Activated naive CD4-positive, alpha-beta T cell treated with anti-CD3 and anti-CD28 coated beads, Interleukin-2, amount 10 ng/mL, durations not matched to agents 7 days and 5 days (primary cell): ENCODE measurements at places on chromosomes 13 and 19.

- no peak for DNase-seq
Observed at GRCh38 chr13:98792785-98793495, 40.5 kb upstream of the SLC15A1 start.

DNA sequence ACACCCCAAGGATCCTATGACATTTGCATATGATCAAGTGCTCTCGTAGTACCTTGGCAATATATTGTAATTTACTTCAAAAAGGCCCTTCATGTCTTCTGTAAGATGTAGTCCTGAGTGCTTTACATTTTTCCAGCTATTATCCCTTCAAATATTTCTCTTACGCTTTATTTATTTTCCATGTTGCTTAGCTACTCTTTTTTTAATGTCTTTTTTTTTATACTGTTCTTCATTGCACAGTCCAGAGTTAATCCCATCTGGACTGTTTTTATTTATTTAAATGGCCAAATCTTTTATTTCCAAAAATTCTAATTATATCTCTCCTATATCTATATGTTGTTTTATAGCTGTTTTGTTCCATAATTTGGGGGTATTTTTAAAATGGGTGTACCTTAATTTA, 371.3 kb downstream of the SLC7A1 start:
- DNase-seq = no peak

- no peak for DNase-seq
Observed at GRCh38 chr13:109725297-109725696, 61.1 kb downstream of the IRS2 start.

- no peak for DNase-seq
Observed at GRCh38 chr13:60164234-60164889, 634 bp upstream of the DIAPH3 start.

- DNase-seq = no peak
Observed at GRCh38 chr13:72521940-72522661, 205.3 kb downstream of the MZT1 start.

GRCh38 chr13:76953968-76954367, 5.7 kb downstream of the ACOD1 start:
- DNase-seq = no peak

- DNase-seq = no peak
Observed at GRCh38 chr19:5686326-5686646, 3.8 kb upstream of the RPL36 start.

DNA sequence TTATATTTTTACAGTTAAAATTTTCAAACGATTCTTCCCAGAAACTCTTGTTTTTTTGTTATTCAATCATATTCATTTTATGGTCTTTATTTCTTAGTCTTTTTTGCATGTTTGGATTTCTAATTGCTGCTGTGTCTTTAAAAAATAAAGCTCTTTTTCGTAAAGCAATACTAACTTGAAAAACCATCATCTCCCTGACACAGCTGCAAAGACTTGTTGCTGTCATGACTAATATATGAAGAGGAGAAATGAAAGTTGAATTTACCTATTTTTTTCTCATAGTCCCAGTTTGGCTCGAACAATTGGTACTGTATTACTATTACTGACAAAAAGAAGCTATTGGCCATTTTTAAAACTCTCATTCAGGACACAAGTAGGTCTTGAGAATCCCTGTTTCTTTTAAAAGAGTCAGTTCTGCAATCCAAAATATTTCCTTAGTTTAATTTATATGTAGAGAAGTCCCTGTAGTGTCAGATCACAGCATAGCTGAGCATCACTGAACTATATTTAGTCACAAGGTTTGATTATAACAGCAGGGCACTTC, 12.1 kb upstream of the SPART start:
- DNase-seq = no peak

- no peak for DNase-seq
Observed at GRCh38 chr19:8081569-8082550, 29.3 kb downstream of the CCL25 start.

DNA sequence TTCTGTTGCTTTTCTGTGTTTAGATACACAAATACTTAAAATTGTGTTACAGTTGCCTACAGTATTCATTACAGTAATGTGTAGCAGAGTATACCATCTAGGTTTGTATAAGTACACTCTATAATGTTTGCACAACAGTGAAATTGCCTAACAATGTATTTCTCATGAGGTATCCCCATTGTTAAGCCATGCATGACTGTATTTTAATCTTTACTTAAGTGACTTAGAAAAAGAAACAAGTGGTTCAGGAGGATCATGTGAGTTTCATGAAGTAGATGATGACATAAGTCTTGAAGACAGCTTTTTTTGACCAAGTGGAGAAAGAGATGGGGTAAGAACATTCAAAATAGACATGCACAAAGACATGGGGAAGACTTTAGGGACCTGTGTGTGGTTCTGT, 8.4 kb upstream of the KCTD4 start:
- no peak for DNase-seq

DNA sequence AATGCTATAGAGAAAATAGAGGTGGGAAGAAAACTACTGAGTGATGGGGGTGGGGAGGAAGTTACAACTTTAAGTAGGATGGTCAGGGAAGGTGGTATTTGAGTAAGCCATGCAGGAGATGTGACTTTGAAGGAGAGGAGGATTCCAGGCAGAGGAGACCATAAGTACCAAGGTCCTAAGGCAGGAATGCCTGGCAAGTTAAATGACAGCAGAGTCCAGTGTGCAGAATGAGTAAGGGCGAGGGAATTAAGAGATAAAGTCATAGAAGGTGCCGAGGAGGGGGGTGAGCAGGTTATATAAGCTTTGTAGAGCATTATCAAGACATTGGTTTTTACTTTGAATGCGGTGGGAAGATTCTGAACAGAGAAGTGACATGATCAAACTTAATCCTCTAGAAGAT, 43.2 kb upstream of the WDFY2 start:
- DNase-seq = no peak

GRCh38 chr13:51325837-51326236, 13.7 kb upstream of the SERPINE3 start:
- DNase-seq = no peak

- peak; percentile 75 for DNase-seq
Observed at GRCh38 chr19:50679177-50680125, 30.2 kb downstream of the C19orf81 start.

- DNase-seq = no peak
Observed at GRCh38 chr19:3098141-3098514, 4.0 kb downstream of the GNA11 start.

- no peak for DNase-seq
Observed at GRCh38 chr13:39910833-39911232, 255.4 kb downstream of the COG6 start.
